ENCODE measurements at places on chromosomes 11 and 22.

DNA sequence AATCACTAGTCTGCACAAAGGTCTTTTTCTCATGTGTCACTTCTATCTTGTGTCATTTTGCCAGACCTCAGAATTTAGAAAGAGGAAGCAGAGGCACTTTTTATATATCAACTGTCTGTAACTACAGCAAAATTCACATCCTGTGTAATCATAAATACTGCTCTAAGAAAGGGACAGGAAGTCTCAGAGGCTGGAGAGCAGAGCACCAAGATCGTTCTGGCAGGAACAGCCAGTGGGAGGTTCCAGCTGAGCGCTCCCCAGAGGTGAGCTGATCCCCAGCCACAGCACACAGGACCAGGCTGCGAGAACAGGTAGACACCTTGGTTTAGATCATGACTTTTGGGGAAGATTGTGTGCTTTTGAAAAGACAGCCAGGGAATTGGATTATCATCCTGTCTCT, at the start of gene MS4A7:
Gene MS4A7 (plus strand): TSS at position 179 of the 400 bp plus-strand sequence. CDS start 4,610 bp downstream, outside the sequence.
- H3K27me3 ChIP-seq: peaks cover 12% of the 10 kb centered on the region
- H3K4me1 ChIP-seq: peaks cover 3% of the 10 kb centered on the region
- DNase-seq: peak; percentile 32
- no peaks in the 10 kb centered on the region for H3K36me3 ChIP-seq
- H3K27ac ChIP-seq: no peak within 1 kb of the TSS

DNA sequence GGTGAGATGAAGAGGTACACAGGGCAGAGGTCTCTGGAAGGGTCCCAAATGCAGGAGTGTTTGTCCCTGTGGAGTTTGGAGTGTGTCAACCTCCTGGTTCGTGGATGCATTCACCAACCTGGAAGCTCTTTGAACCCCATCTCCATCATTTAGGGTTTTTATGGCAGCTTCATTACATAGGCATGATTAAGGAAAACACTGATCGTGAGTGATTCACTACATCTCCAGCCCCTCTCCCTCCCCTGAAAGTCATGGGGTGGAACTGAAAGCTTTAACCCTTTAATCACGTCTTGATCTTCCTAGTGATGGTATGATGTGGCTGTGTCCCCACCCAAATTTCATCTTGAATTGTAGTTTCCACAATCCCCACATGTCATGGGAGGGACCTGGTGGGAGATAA, 19.8 kb upstream of the INCENP start:
- no peak overlapping the region for H3K4me3 ChIP-seq
- H3K27me3 ChIP-seq: no peaks in the 10 kb centered on the region
- H3K36me3 ChIP-seq: no peaks in the 10 kb centered on the region
- H3K27ac ChIP-seq: no peak overlapping the region

- H3K4me3 ChIP-seq: no peak overlapping the region
- H3K4me1 ChIP-seq: no peaks in the 10 kb centered on the region
- H3K27ac ChIP-seq: no peak overlapping the region
- no peak for DNase-seq
Measured at GRCh38 chr22:43848366-43849171, 13.7 kb downstream of the SULT4A1 start.

GRCh38 chr11:35583126-35583525, 35.1 kb upstream of the FJX1 start:
- peaks cover 25% of the 10 kb centered on the region for H3K27me3 ChIP-seq
- H3K4me3 ChIP-seq: no peak overlapping the region
- no peak overlapping the region for H3K27ac ChIP-seq
- no peaks in the 10 kb centered on the region for H3K36me3 ChIP-seq

DNA sequence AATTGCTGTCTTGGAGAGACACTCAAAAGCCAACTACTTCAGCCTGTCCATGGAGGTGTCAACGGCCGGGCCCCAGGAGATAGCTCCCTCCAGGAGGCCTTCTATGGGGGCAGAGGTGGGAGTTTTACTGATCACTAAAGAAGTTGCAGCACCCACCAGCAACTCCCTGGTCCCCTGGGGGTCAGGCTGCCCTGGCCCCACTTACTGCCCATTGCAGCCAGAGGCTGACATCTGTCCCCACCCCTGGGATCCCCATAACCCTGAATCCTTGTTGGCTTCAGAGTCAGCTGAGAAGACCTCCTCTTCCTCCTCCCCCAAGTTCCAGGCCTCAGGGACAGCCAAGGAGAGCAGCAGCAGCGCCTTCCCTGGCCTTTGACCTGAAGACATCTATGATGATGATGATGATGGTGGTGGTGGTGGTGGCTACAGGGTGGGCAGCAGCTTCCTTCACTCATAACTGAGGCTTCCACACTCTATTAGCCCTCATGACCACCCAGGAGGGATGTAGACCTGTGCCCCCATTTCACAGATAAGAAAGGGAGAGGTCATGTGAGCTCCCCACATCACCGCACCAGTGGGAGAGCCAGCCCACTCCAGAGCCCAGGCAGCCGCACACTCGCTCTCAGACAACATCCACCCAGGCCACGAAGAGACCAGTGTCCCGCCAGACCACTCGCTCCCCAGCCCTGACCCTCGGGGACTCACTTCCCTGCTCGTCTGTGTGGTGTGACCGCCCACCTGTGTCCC, 43.8 kb upstream of the FGF3 start:
- no peaks in the 10 kb centered on the region for H3K36me3 ChIP-seq
- H3K4me1 ChIP-seq: no peaks in the 10 kb centered on the region
- peaks cover 14% of the 10 kb centered on the region for H3K27me3 ChIP-seq
- H3K27ac ChIP-seq: no peak overlapping the region
- DNase-seq: no peak

DNA sequence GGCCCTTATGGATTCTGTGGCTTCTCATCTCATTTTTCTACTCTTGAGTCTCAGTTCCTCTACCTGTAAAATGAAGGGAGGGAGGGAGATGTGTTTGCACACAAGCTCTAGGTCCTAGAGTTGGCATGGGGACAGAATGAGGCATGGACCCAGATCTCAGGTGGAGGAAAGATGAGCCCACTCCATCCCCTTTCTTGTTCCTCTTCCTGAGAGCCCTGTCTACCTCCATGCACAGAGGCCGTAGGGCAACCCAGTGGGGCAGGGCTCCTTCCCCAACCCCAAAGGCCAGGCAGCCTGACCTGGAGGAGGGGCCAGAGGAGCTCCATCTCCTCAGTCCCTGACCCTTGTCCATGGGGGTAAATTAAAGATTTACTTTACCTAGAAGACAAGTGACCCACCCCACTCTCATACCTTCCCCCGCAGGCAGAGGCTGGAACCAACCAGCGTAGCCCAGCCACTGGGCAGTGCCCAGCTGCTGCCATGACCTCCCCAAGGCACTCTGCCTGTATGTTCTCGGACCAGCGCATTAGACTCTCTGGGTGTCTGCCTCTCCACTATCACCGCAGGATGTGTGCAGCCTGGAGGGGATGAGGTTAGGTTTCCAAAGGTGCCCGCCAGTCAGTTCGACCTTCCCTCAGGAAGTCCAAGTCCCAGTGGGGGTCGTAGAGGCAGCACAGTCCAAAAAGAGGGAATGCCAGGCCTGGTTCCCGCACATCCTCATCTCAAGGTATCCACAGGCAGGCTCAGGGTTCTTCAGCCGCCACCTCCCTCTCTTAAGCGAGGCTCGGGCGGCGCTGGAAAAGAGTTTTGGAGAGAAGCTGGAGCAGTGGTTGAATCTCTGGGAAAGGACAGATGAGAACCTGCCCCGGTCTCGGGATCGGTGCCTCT, 3.0 kb downstream of the SMTN start:
- H3K27me3 ChIP-seq: no peaks in the 10 kb centered on the region
- peak overlapping the region; percentile 88 for H3K4me3 ChIP-seq
- no peak overlapping the region for H3K27ac ChIP-seq
- peaks cover 54% of the 10 kb centered on the region for H3K4me1 ChIP-seq
- H3K36me3 ChIP-seq: no peaks in the 10 kb centered on the region
- DNase-seq: no peak

GRCh38 chr22:24812950-24813775, 7.2 kb downstream of the SGSM1 start:
- DNase-seq: no peak
- peaks cover 5% of the 10 kb centered on the region for H3K4me1 ChIP-seq
- H3K36me3 ChIP-seq: no peaks in the 10 kb centered on the region
- no peak overlapping the region for H3K4me3 ChIP-seq

GRCh38 chr11:78392854-78393253, 24.8 kb downstream of the GAB2 start:
- no peaks in the 10 kb centered on the region for H3K27me3 ChIP-seq
- H3K4me3 ChIP-seq: no peak overlapping the region
- DNase-seq: no peak
- no peak overlapping the region for H3K27ac ChIP-seq

GRCh38 chr22:39898997-39899396, 1.9 kb upstream of the GRAP2 start:
- H3K27me3 ChIP-seq: no peaks in the 10 kb centered on the region
- peak overlapping the region; percentile 25 for H3K27ac ChIP-seq
- no peak overlapping the region for H3K4me3 ChIP-seq
- peaks cover 27% of the 10 kb centered on the region for H3K4me1 ChIP-seq
- no peaks in the 10 kb centered on the region for H3K36me3 ChIP-seq
- DNase-seq: no peak

DNA sequence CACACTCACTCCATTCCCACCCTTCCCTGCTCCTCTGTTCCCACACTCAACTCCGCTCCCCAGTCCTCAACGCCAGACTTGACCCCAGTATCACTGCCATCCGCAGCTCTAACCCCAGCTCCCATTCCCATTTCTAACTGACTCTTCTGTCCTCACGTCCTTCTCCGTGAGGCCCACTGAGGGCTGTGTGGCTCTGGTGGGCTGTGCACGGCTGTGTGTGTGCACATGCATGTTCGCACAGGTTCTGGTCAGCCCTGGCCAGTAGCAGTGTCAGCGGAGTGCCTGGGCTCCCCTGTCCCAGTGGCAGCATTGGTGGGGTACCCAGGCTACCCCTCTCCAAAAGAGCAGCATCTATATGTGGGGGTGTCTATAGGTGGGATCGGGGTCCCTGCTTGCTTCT, 5.0 kb downstream of the CAPN1 start:
- H3K4me1 ChIP-seq: peaks cover 28% of the 10 kb centered on the region
- DNase-seq: no peak
- no peaks in the 10 kb centered on the region for H3K27me3 ChIP-seq
- no peak overlapping the region for H3K27ac ChIP-seq

DNA sequence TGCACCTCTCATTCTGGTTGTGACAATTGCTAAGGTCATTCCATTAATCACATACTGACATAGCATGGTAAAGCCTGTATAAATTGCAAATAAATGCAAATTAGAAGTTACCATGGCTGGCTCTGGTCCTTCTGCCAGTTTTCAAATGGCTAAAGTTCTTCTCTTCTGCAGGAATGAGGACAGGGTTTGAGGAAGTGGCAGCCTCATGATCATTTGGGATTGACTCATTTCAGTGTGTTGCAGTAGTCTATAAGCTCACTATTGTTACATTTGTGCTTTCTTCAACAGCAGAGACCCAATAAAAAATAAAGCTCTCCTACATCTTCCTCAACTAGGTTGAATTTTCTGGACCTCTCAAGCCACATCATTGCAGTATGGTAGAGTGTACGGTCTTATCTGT, 60.3 kb downstream of the NECTIN1 start:
- H3K27ac ChIP-seq: no peak overlapping the region
- H3K4me1 ChIP-seq: no peaks in the 10 kb centered on the region
- H3K27me3 ChIP-seq: no peaks in the 10 kb centered on the region

DNA sequence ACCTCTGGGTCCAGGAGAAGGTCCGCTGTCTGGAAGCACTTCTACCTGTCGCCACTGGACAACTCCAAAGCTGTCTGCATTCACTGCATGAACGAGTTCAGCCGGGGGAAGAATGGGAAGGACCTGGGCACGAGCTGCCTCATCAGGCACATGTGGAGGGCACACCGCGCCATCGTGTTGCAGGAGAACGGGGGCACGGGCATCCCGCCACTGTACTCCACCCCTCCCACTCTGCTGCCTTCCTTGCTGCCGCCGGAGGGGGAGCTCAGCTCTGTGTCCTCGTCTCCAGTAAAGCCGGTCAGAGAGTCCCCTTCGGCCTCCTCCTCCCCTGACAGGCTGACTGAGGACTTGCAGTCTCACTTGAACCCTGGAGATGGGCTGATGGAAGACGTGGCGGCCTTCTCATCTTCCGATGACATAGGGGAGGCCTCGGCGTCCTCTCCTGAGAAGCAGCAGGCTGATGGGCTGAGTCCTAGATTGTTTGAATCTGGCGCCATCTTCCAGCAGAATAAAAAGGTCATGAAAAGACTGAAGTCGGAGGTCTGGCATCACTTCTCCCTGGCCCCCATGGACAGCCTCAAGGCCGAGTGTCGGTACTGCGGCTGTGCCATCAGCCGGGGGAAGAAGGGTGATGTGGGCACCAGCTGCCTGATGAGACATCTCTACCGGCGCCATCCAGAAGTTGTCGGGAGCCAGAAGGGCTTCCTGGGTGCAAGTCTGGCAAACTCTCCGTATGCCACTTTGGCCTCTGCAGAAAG, 31.0 kb downstream of the ZBED4 start:
- DNase-seq: no peak
- H3K4me3 ChIP-seq: no peak overlapping the region
- H3K27me3 ChIP-seq: no peaks in the 10 kb centered on the region
- H3K27ac ChIP-seq: no peak overlapping the region
